Caco-2 (cell line): ENCODE measurements at places on chromosomes 5 and 9.

- no peaks in the 10 kb centered on the region for H3K27me3 ChIP-seq
- H3K36me3 ChIP-seq: no peaks in the 10 kb centered on the region
- no peaks in the 10 kb centered on the region for H3K4me1 ChIP-seq
- peak; percentile 22 for DNase-seq
- H3K27ac ChIP-seq: no peak overlapping the region
Measured at GRCh38 chr5:1754531-1755220, 45.0 kb downstream of the MRPL36 start.

GRCh38 chr9:98807070-98807813 lies at the start of gene GALNT12:
Gene GALNT12, plus strand, starts transcription at chr9:98807670. Its CDS starts 29 bp downstream, at chr9:98807699.
- no peak within 1 kb of the TSS for H3K27ac ChIP-seq
- peak within 1 kb of the TSS; percentile 65 for H3K4me3 ChIP-seq
- no peak for DNase-seq
- no peaks in the 10 kb centered on the region for H3K27me3 ChIP-seq
- no peaks in the 10 kb centered on the region for H3K36me3 ChIP-seq

DNA sequence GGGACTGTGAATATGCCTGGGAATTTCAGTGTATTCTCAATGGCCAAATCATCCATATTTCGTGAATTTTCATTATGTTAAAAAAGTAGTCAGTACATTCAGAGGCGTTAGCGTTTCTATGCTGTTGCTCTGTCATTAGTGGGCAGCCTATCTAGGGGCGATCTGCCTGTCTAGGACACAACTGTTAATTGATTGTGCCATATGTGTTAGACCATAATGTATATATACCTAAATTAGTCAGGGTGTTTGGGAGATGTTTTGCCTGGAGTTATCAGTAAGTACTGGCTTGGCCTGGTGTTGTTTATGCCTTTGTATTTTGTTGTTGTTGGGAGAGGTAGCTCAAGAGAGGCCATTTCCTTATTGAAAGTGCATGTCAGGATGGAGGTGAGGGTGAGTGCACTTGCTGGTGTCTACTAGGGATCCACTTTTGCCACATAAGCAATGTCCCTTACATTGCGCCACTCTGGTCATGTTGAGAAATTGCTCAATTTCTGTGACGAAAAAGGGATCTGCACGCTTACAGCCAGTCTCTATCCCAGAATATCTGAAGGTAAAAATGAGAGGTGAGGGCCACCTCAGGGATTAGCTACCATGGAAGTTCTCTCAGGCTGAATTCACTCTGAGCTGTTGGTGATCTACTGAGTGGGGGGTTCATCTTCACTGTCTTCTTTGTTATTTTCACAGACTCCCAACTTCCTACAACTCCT lies 123.3 kb downstream of the ST8SIA4 start:
- H3K4me3 ChIP-seq: no peak overlapping the region
- no peaks in the 10 kb centered on the region for H3K27me3 ChIP-seq
- H3K4me1 ChIP-seq: no peaks in the 10 kb centered on the region
- no peak overlapping the region for H3K27ac ChIP-seq

- no peaks in the 10 kb centered on the region for H3K36me3 ChIP-seq
- H3K4me3 ChIP-seq: no peak overlapping the region
- no peaks in the 10 kb centered on the region for H3K4me1 ChIP-seq
- no peaks in the 10 kb centered on the region for H3K27me3 ChIP-seq
- DNase-seq: no peak
- no peak overlapping the region for H3K27ac ChIP-seq
Measured at GRCh38 chr5:71828291-71829040, 109.4 kb downstream of the CARTPT start.

- H3K27ac ChIP-seq: no peak overlapping the region
- no peaks in the 10 kb centered on the region for H3K36me3 ChIP-seq
- H3K4me1 ChIP-seq: peaks cover 20% of the 10 kb centered on the region
- DNase-seq: peak; percentile 54
Measured at GRCh38 chr9:115015018-115015635, 84.7 kb upstream of the TNFSF8 start.

DNA sequence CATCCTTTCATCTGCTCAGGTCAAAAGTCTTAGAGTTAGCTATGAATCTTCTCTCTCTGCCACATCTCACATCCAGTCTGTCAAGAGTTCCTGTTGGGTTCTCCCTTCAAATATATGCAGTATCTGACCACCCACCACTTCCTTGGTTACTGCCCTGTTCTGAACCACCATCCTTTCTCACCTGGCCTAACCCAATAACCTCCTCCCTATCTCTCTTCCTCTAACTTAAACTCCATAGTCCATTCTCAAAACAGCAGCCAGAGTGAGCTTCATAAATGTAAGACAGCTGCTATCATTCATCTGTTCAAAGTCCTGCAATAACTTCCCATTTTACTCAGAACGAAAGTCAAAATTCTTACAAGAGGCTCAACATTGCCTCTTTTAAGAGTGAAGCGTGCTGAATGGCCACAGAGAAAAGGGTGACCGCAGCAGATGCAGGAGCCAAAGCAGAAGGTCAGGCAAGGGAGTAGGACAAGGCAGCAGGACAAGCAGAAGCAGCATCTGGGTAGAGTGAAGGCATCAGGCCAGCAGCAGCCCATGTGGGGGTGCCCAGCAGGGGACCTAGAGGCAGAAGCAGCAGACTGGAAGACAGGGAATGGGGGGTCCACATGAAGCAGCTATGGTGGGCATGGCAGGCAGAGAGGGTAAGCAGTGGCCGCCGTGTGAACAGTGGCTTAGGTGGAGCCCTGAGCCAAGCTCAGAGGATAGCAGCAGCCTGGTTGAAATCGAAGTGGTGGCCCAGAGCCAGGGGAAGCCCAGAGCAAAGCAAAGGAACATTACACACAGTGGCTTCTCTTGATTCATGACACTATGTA lies 39.3 kb upstream of the CDC42SE2 start:
- H3K27me3 ChIP-seq: no peaks in the 10 kb centered on the region; the same call in 1 of the 2 replicates
- H3K36me3 ChIP-seq: no peaks in the 10 kb centered on the region
- no peak for DNase-seq
- H3K4me3 ChIP-seq: no peak overlapping the region
- no peaks in the 10 kb centered on the region for H3K4me1 ChIP-seq

GRCh38 chr5:2917093-2917492 lies 165.6 kb upstream of the IRX2 start:
- H3K4me1 ChIP-seq: no peaks in the 10 kb centered on the region
- H3K4me3 ChIP-seq: no peak overlapping the region
- no peak overlapping the region for H3K27ac ChIP-seq
- no peaks in the 10 kb centered on the region for H3K36me3 ChIP-seq
- H3K27me3 ChIP-seq: no peaks in the 10 kb centered on the region

GRCh38 chr5:172802567-172803176 lies 31.4 kb upstream of the ERGIC1 start:
- peaks cover 14% of the 10 kb centered on the region for H3K4me1 ChIP-seq
- DNase-seq: no peak
- H3K27ac ChIP-seq: no peak overlapping the region
- no peaks in the 10 kb centered on the region for H3K36me3 ChIP-seq
- H3K4me3 ChIP-seq: no peak overlapping the region
- no peaks in the 10 kb centered on the region for H3K27me3 ChIP-seq

DNA sequence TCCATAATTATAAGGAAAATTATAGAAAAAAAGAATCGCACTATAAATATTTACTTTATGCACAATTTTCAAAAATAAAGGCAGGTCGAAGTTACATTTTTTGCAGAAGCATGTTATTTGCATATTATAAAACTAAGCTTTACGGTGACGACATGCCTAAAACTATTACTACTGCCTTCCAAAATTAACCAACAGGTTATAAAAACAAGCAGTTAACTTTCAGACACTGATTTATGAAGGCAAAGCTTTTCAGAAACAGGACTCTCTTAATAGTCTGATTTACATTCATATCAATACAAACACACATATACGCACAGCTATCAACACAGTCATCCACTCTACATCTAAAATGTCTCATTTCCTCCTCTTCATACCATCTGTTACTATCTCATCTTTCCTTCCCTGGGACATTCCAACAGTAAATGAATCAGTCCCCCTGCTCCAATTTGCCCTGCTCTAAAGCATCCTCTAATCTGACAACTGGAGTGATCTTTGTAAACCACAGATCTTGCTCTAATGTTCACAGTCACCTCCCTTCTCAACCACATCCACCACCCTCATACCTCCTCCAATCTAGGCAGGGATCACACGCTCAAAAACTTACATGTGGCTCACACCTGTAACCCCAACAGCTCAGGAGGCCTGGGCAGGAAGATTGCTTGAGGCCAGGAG lies 21.6 kb downstream of the FBXW11 start:
- no peak overlapping the region for H3K27ac ChIP-seq
- H3K4me1 ChIP-seq: no peaks in the 10 kb centered on the region

GRCh38 chr5:93100428-93100827 lies 480.6 kb downstream of the NR2F1-AS1 start:
- no peaks in the 10 kb centered on the region for H3K36me3 ChIP-seq
- H3K27ac ChIP-seq: no peak overlapping the region
- H3K27me3 ChIP-seq: no peaks in the 10 kb centered on the region

- no peaks in the 10 kb centered on the region for H3K4me1 ChIP-seq
- peak; percentile 30 for DNase-seq
- H3K36me3 ChIP-seq: no peaks in the 10 kb centered on the region
- no peak overlapping the region for H3K4me3 ChIP-seq
- H3K27ac ChIP-seq: no peak overlapping the region
- no peaks in the 10 kb centered on the region for H3K27me3 ChIP-seq
Measured at GRCh38 chr5:135217669-135218485, 181.2 kb downstream of the MACROH2A1 start.

DNA sequence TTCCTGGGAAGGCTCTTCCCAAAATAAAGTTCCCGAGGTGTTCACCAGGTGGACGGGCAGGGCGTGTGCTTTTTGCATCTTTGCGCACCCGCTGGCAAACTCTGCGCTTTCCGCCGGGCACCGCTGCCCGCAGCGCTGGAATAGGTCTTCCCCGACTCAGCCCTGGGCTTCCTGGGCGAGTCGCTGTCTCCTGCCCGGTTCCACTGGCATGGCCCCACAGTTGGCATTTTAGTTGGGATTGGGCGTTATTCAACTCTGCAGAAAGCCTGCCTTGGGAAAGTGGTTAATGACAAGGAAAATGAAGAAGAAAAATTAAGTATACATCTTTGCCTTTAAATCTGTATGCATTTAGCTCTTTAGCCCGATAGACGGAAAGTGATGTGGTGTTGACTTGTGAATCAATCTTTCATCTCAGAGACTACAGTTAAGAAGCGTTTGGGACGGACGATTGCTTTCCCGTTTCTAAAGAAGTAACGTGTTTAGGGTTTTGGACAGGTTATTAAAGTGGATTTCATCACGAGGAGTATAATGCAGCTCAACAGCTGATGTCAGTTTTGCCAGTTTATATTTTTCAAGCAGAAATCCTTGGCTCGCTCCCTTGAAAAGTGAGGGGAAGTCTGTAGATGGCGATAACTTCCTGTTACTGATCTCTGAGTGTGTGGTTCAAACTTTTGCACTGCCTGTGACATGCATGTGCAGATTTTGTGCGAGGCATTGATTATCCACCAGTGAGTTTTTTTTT lies 946 bp downstream of the ADCY2 start:
- DNase-seq: no peak
- no peak overlapping the region for H3K4me3 ChIP-seq
- no peak overlapping the region for H3K27ac ChIP-seq
- no peaks in the 10 kb centered on the region for H3K36me3 ChIP-seq

GRCh38 chr9:34591248-34591916 lies 1.9 kb upstream of the CNTFR start:
- no peaks in the 10 kb centered on the region for H3K36me3 ChIP-seq
- H3K4me1 ChIP-seq: peaks cover 15% of the 10 kb centered on the region
- peak; percentile 81 for DNase-seq
- H3K27ac ChIP-seq: no peak overlapping the region
- H3K27me3 ChIP-seq: peaks cover 6% of the 10 kb centered on the region

GRCh38 chr9:113619491-113620376 lies 156.2 kb downstream of the RGS3 start:
- no peak overlapping the region for H3K4me3 ChIP-seq
- H3K4me1 ChIP-seq: peaks cover 42% of the 10 kb centered on the region
- DNase-seq: no peak

DNA sequence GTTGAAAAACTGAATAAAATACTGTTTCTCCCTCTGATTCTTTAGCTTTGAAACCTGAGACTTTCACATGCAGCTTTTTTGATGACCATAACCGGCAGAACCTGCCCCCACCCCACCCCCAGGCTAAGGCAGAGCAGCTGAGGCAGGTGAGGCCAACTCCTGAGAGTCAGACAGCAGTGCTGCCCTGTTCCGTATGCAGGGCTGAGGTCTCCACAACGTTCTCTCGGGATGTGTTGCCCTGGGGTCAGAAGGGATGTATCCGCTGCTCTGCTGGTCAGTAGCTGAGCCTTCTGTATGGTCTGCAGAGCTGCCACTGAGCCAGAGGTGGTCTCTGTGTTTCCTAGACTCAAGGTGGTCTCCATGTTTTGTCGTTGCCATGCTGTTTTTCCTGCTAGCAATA lies 190.5 kb downstream of the AOPEP start:
- H3K4me1 ChIP-seq: peaks cover 90% of the 10 kb centered on the region
- H3K36me3 ChIP-seq: no peaks in the 10 kb centered on the region
- DNase-seq: peak; percentile 76
- no peak overlapping the region for H3K4me3 ChIP-seq
- H3K27me3 ChIP-seq: no peaks in the 10 kb centered on the region

DNA sequence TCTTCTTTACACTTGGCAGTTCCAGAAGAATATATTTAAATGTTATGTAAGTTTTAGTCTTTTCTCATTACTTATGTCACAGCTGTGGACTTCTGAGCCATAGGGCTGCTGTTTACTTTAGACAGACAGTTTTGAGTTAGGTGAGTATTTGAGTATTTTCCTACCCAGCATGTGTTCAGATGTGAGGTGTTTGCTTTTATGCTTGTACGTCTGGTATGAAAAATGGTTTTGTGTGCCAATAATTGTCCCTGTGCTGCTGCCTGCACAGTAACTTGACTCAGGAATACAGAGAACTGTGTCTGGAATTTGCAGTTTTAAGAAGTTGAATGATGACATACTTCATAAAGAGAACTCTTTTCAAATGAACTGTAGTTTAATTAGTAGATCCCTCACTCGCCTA lies 20.8 kb downstream of the MEGF10 start:
- H3K36me3 ChIP-seq: no peaks in the 10 kb centered on the region
- DNase-seq: no peak
- H3K27me3 ChIP-seq: no peaks in the 10 kb centered on the region
- H3K4me1 ChIP-seq: no peaks in the 10 kb centered on the region
- no peak overlapping the region for H3K4me3 ChIP-seq

GRCh38 chr5:55052383-55052931 lies 28.4 kb downstream of the GZMK start:
- H3K36me3 ChIP-seq: no peaks in the 10 kb centered on the region
- H3K4me3 ChIP-seq: no peak overlapping the region
- H3K27me3 ChIP-seq: no peaks in the 10 kb centered on the region
- H3K27ac ChIP-seq: no peak overlapping the region
- no peaks in the 10 kb centered on the region for H3K4me1 ChIP-seq
- no peak for DNase-seq

GRCh38 chr9:4750023-4750673 lies 9.1 kb upstream of the AK3 start:
- H3K4me3 ChIP-seq: no peak overlapping the region
- no peak for DNase-seq
- no peak overlapping the region for H3K27ac ChIP-seq

DNA sequence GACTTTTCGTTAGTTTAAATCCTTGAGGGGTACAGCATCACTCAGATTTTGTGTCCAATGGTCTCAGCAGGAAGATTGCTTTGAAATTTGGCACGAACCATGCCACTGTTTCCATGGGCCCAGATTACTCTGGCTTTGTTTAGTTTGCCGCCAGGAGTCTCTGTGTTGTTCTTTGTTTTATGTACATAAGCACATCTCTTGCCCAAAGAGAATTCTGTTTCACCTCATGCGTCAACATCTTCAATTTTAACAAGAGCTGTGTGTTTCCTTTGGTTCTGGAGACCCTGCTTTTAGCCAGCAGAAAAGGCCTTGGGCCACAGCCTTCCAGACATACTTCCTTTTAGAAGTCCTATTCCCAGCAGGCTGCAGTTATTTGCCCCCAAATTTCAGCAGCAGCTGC lies 62.4 kb downstream of the TNPO1 start:
- no peak overlapping the region for H3K4me3 ChIP-seq
- DNase-seq: no peak
- H3K27ac ChIP-seq: no peak overlapping the region
- H3K36me3 ChIP-seq: peaks cover 3% of the 10 kb centered on the region
- no peaks in the 10 kb centered on the region for H3K27me3 ChIP-seq
- 0 out of 2 replicates have a peak, but pooled peaks cover 3% of the 10 kb centered on the region for H3K4me1 ChIP-seq
